ENCODE measurements at places on chromosomes 12 and 14.

- DNase-seq, result no peak
Observed at GRCh38 chr12:32025906-32026305, 66.7 kb downstream of the RESF1 start.

- DNase-seq, result peak; percentile 37
Observed at GRCh38 chr14:51410897-51411296, 170.8 kb downstream of the TMX1 start.

DNA sequence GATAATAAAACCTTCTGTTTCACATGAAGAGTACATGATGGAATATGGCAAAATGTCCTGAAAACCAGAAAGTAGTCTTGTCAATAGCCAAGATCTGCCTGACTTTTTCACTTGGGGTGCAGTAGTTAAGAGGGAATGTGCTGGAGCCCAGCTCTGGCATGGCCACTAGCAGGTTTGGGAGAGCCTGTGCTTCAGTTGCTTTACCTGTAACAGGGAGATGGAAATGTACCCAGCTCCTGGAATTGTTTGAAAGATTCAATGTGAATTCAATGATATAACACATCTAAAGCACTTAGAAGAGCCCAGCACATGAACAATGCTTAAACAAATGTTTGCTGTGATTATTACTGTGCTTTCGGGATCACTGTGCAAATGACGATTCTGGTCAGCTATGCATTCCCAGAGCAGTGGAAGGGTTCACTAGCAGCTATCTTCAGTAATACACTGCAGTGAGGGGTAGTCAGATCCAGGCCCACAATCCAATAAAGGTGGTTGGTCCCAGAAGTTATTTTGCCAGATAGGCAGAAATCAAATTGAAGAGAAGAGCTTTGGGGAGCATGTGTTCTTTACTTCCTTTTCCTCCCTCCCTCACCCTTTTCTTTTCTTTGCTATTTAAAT lies 224.9 kb downstream of the APAF1 start:
- no peak for DNase-seq

- no peak for DNase-seq
Observed at GRCh38 chr14:76756371-76756750, 4.9 kb upstream of the VASH1 start.

All from retina (tissue), 1 donor.